ENCODE measurements at places on chromosomes 6 and 20.

DNA sequence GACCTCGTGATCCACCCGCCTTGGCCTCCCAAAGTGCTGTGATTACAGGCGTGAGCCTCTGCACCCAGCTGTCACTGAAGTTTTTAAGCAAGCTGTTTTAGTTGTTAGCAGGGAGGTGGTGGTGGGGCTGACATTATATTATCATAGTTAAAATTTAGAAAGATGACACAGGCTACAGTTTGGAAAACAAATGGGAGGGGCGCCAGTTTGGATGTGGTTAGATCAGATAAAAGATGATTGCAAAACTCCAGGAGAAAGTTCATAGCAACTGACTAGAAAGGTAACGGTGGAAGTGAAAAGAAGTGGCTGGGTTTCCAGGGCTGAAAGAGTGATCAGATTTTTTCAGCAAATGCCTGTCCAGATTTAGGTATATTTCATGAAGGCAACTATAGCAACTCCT, 311.9 kb upstream of the CITED2 start:
- DNase-seq, result no peak

- DNase-seq, result no peak
These were observed 148.0 kb downstream of the LRFN2 start for GRCh38 chr6:40439026-40439800.

DNA sequence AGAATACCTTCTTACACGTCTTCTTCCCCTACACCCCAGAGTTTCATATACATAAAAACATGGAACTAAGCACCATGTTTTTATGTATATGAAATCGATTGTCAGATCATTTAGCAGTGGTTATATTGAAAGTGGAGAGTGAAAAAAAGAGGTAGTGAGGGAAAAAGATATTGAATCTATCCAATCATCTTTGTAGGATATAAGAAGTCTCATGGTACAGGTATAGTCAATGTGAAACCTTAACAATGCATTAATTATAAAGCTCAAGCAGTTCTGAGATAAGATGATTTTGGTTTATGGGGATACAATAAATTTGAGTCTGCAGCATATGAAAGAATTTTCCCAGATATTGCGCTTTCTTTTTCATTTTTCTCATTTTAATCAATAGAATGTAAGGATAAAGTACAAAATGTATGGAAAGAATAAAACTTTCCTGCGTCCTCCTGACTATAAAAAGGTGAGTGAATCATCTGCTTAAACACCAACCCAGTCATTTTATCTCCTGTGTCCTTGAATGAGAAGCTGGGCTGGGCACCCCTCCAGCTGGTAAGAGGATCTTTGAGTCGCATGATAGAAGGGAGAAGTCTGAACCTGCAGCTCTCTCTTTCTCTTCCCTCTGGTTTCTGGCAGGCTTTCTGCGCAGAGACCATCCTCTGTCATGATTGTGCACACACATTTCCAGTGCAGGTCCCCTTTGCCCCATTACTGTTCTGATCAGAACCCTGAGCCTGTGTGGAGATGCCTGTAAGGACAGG, 28.1 kb upstream of the AKIRIN2 start:
- DNase-seq, result no peak

- DNase-seq, result no peak
These were observed 125.1 kb downstream of the ZNF217 start for GRCh38 chr20:53468587-53468986.

DNA sequence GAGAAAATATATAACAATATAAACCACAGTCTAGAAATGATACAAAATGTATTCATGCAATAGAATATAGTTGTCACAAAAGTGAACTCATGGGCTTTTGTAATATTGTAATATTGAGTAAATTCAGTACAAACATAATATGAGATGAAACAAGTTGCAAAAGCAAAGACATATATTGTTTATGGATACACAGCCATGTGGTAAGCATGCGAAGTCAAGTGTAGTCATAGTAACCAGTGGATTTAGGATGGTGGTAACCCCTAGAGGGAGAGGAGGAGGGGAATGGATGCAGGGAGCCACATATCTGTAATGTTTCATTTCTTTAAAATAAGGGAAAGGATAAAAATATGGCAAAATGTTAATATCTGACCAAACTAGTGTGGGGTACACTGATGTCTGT, 47.3 kb downstream of the ARMC2 start:
- DNase-seq, result no peak
